Activated T-cell treated with anti-CD3 and anti-CD28 coated beads for 1 hour (primary cell): ENCODE measurements at places on chromosomes 12 and 14.

- no peak for DNase-seq
Observed at GRCh38 chr12:41983394-41983793, 161.3 kb downstream of the GXYLT1 start.

- no peak for DNase-seq
Observed at GRCh38 chr12:53267306-53267998, 647 bp upstream of the ESPL1 start.

DNA sequence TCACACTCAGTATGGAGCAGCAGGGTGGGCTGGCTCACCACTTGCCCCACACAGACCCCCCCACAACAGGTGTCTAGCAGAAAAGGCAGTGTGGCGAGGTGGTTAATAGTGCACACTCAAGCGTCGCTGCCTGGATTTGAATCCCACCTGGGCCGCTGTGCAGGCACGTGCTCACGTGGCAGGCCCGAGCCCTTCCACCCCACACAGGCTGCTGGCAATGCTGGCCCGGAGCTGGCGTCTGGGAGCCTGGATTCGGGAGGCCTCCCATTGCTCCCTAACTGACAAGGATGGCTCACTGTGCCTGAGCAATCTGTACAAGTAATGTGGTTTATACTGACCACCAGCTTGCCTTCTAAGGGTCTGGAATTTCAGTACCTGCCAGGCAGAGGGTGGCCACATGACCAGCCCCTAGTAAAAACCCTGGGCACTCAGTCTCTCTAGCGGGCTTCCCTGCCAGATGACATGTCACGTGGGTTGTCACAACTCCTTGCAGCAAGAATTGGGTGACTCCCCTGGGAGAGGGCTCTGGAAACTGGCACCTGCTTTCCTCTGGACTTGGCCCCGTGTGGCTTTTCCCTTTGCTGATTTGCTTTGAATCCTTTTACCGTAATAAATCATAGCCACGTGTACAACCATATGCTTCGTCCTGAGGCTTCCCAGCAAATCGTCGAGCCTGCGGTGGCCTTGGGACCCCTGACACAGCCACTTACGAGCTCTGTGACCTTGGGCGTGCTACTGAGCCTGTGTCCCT is 72.8 kb downstream of the SCARB1 start:
- no peak for DNase-seq

GRCh38 chr12:117472983-117473382 is 111.6 kb upstream of the NOS1 start:
- no peak for DNase-seq

- no peak for DNase-seq
Observed at GRCh38 chr14:71539650-71540285, 392.5 kb upstream of the RGS6 start.

- no peak for DNase-seq
Observed at GRCh38 chr12:32549675-32550079, 129.4 kb upstream of the DNM1L start.

DNA sequence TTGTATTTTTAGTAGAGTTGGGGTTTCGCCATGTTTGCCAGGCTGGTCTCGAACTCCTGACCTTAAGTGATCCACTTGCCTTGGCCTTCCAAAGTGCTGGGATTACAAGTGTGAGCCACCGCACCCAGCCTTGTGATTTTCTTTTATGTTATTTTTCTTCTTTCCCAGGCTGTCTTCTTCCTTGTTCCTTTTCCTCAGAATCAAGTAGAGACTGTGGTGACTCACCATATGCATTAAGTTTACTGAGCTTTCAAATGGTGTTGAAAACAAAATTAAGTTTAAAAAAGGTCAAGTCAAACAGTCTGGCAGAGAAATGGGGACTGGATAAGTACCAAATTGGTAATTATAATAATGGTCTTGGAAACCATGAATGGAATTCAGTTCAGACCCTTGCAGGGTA is 5.7 kb downstream of the ARPC3 start:
- DNase-seq: no peak

GRCh38 chr12:17030338-17030737 is 424.4 kb upstream of the LMO3 start:
- DNase-seq: no peak

GRCh38 chr12:116497051-116497591 is 62.1 kb upstream of the MAP1LC3B2 start:
- no peak for DNase-seq

DNA sequence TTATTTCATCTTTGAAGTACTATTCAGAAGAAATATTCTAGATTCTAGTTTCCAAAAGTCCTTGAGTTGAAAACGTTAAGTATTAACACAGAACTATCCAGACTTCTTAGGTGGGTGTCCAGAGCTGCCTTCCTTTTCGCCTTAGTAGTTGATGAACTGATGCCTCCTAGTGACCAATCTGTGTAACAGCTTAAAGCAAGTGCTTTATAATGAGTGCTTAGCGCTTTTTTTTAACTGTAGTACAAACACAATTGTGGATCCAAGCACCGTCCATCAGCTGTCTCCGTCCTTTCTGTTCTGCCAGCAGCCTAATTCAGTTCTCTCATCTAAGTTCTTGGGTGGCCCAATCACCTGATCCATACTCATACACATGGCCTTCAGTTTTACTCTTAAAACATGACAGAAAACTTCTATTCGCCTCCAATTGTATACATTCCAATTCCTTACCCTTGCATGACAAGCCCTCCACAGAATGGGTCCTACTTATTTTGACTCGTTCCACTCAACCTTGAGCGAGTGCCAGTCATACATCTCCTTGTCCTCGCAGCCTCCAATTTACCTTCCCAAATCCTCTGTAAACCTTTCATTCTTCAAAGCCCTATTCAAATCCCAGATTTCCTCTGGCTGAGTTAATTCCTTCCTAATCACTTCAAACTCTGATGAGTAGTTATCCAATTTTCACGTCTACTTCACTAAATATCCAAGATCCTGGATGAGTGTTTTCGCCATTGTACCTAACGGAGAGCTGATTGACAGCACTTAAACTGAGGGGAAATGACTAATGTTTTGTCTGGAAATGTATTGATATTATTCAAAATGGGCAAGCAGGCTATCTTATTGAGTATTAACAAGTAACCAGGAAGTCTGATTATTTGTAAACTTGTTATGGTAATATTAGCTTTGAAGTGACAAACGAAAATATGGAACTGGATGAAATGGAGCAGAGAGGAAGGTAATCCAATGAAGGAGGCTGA is 5.8 kb upstream of the PHLDA1 start:
- DNase-seq: no peak

DNA sequence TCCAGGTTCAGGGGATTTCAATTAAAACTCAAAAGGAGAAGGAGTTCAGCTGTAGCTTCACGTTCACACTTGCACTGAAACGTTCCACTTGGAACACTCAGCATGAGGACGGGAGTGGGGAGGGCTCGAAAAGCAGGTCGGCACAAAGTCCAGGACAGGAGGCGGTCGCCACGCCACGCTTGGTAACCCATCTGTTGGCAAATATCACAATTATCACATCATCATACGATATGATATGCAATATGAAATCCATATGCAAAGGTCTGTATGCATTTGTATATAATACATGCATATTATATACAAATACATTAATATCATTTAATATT is 17.2 kb downstream of the ADGRD1 start:
- DNase-seq: no peak

GRCh38 chr14:23423657-23424056 is 11.8 kb downstream of the MYH7 start:
- no peak for DNase-seq

DNA sequence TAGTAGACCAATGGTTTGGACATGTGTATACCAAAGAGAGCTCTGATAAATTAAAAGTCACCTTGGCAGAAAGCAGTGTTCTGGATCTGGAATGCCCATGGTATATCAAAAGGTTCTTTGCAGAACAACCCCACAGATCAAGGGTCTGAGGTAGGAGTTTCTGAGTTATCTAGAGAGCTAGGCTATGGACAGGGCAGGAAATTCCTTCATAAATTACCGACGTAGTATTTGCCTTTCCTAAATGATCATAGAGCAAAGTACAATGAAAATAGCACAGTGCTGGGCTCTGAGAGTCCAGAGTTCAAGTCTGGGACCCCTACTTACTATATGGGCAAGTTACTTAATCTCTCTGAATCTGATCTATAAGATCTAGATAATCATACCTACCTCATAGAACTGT is 35.3 kb upstream of the PELI2 start:
- DNase-seq: no peak

- peak; percentile 81 for DNase-seq
Observed at GRCh38 chr12:50074936-50075807, 10.0 kb upstream of the SMARCD1 start.

DNA sequence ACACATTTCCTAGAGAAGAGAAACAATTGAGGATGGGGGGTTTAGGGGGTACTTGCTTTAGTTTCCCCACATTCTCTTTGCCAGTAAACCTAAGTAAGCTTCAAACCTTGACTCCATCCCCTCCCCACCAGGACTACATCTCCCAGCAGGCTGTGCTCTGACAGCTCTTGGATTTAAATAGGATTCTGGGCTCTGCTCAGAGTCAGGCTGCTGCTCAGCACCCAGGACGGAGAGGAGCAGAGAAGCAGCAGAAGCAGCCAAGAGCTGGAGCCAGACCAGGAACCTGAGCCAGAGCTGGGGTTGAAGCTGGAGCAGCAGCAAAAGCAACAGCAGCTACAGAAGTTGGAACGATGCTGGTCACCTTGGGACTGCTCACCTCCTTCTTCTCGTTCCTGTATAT is 20.6 kb downstream of the RDH12 start:
- no peak for DNase-seq

GRCh38 chr14:52079239-52079959 is 10.5 kb upstream of the NID2 start:
- no peak for DNase-seq

- no peak for DNase-seq
Observed at GRCh38 chr12:98274430-98275130, 240.8 kb upstream of the TMPO start.

GRCh38 chr12:65192963-65193516 is 23.7 kb downstream of the LEMD3 start:
- no peak for DNase-seq

- no peak for DNase-seq
Observed at GRCh38 chr12:89920866-89921265, 212.2 kb upstream of the ATP2B1 start.

- no peak for DNase-seq
Observed at GRCh38 chr12:110581931-110582275, 1.2 kb downstream of the PPTC7 start.

DNA sequence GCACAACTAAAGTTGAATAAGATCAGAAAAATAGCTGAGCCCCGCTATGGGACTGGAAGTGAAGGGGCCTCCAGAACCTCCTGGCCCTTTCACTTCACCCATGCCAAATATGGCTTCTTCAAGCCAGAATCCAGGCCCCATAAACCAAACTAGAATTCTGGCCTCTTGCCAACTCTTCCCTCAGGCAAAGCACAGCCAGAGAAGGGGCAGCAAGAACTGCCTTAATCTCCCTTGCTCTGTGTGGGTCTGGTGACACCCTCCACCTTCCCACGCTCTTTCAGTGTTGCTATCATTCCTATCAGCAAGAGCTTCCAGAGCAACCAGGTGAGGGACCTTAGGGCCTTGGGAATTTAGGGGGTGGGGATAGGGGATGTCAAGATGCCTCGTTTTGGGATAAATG is 3.1 kb upstream of the PNMA1 start:
- no peak for DNase-seq

- DNase-seq: no peak
Observed at GRCh38 chr12:13504736-13505135, 308.2 kb downstream of the EMP1 start.

- DNase-seq: no peak
Observed at GRCh38 chr12:32448586-32448985, 49.2 kb downstream of the FGD4 start.

- peak; percentile 51 for DNase-seq
Observed at GRCh38 chr14:22002860-22003284, 329.3 kb upstream of the OR4E1 start.
